ENCODE measurements at places on chromosomes 7 and 10.
A peak's percentile ranks its signal among the peaks of the same experiment; 100 is the strongest.

DNA sequence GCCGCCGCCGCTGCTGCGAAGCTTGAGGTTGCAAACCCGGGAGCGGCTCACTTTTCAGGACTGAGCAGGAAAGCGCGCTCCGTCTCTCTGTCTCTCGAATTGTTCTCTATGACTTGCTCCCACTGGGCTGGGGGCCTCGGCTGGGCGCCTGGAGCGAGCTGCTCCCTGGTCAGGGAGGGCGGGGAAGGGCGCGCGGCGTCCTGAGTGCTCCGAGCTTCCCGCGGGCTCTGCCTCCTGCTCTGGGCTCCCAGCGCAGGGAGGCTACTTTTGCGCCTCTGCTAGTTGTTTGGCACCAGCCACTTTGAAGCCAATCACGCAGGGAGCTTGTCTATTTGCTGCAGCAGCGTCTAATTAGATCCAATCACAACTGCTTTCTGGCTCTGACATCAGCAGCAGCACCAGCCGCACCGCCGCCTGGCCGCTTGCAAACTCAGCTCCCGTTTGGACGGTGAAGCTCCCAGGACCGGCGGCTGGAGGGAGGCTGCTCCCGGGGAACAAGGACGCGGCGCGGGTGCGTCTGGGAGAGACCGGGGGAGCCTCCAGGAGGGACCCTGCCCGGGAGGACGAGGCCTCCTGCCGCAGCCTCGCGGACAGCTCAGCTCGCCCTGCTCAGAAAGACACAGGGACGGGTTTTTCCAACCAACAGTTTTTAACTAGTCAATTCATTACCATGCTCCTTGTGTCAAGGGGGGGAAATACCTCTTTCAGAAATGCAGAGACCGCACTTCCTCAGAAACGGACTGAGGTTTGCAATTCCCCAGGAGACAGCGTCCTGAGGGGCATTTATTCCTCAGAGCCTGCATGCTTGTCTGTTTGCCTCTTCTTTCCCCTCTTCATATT, at the start of gene ADARB2:
Gene ADARB2 (minus strand): TSS at position 304 of the 840 bp plus-strand sequence.
- peak; percentile 10 for DNase-seq

GRCh38 chr7:92843034-92843760, 6.8 kb upstream of the CDK6 start:
- no peak for DNase-seq

- no peak for DNase-seq
These were observed 2.2 kb upstream of the TMEM168 start for GRCh38 chr7:112792441-112792840.

- DNase-seq, result no peak
These were observed 211.7 kb upstream of the NFE2L3 start for GRCh38 chr7:25940086-25940906.

- no peak for DNase-seq
These were observed 390.0 kb downstream of the TNS3 start for GRCh38 chr7:47191876-47192291.

- no peak for DNase-seq
These were observed 13.3 kb downstream of the HOXA4 start for GRCh38 chr7:27116962-27117886.

DNA sequence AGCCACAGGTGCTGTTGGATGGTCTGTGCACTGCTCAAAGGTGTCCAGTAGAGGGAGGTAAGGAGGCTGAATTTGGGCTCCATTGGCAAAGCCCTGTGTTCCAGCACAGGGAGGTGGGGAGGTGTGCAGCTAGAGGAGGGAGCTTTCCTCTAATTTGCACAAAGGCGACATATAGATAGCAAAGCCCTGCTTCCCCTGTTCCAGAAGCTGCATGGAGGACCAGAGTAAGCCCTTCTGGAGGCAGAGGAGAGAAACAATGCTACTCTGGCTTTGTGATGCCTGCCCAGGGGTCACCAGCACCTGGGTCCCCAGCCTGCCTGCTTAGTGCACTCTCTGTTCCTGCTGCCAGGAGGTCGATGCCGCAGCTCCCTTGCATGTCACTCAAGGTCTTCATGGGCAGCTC, 3.4 kb upstream of the ARHGAP22 start:
- no peak for DNase-seq

DNA sequence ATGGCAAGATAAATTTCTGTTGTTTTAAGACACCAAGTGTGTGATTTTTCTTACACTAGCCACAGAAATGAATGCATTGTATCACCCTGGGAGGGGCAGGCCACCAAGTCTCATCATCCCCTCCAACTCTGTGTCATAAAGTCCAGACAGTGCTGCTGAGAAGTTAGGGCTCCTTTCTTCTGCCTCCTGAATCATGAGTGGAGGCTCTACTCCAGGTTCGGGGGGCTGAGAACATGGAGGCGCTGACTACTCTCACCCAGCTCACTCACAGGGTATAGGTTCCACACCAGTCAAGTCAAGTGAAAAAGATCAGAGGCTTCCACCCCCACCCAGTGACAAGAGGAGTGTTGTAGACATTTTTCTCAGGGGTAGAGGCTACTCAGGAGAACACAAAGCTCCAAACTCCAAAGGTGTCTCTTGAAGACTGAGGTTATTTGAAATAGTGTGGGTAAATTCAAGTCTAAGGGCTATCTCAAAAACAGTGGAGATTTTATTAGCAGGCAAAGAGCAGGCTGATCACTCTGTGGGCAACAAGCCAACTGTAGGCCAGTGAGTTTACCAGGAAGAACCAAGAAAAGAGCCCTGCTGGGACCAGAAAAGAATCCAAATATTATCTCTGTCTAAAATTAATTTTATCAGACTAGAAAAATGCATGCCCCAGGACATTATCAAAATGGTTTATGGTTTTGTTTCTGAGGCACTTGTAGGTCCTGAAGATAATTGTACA, 118.6 kb upstream of the RET start:
- DNase-seq, result no peak

GRCh38 chr10:91360461-91360860, 49.7 kb upstream of the HECTD2 start:
- no peak for DNase-seq

DNA sequence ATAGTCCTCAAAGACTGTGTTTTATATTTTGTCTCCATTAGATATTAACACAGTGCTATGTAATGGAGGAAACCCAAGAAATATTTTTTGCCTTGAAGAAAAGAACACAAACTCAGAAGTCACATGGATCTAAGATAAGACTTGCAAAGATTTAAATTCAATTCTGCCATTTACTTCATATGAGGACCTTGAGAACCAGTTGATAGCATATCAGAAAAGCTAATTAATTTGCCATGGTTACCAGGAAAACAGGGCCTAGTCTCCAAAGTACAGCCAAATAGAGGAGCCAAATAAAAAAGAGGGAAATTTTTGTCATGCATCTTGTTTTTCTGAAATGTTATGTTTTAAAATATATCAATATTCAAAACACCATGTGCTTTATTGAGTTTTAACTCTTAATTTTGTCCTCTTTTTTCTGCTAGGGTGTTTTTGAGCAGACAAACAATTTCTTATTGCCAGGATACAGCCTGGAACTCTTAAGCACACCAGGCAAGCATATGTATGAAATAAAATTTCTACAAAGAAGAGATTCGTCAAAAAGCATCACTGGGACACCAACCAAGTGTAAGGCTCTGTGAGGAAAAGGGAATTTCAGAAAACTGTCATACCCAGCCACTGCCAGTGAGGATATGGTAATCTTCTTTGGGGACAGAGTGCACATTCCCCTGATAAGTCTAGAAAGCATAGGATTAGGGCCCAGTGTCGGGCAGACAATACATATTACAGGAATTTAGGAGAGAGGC, 10.6 kb upstream of the TOMM7 start:
- no peak for DNase-seq

Measured in activated CD4-positive, alpha-beta T cell treated with anti-CD3 and anti-CD28 coated beads for 4 hours (primary cell).